ENCODE measurements at places on chromosomes 5 and 9.

- DNase-seq: no peak
These were observed 1.1 kb downstream of the POMT1 start for GRCh38 chr9:131503626-131504465.

DNA sequence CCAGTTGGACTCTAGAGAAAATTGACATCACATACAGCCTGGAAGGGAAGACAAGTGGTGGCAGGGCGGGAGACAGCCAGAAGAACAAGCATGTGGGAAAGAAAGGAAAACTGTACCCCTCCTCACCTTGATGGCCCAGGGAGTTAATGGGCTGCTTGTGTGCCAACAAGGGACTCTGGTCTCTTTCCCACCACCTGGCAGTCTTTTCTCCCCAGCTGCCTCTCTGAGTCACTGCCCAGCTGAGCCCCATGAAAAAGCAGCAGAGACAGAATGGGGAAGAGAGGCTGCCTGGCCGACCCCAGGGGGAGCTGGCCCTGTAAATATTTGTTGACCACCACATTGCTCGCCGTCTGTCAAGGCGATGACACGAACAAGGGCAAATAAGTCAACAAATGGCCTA, 359.4 kb downstream of the ENC1 start:
- no peak for DNase-seq

- no peak for DNase-seq
These were observed 81.0 kb upstream of the SAP30L start for GRCh38 chr5:154364771-154365170.

DNA sequence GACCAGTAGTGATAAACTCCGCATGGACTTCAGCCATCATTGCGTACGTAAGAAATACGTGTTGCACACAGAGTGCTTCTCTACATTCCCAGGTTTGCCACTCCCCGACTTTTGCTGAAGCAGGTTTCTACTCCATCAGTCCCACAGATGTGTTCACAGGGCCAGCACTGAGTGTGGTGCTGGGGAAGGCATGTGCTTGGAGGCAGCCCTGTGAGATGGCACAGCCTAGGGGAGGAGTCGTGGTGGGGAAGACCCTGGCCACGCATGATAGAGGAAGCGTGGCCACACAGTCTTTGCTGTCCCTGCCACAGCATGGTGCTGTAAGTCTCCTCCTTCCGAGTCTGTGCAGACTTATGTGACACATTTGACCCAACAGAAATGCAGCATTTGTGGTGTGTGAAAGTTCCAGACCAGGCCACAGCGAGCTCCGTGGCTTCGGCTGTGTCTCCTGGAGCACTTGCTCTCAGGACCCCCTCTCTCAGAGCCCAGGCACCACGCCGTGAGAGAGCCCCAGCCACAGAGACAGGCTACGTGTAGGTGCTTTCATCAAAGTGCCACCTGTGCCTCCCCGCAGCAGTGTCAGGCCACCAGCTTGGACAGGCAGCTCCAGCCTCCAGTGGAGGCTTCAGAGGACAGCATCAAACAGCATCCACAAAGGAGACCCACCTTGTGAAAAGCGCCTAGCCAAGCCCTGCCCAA, 197.8 kb downstream of the AUH start:
- no peak for DNase-seq

DNA sequence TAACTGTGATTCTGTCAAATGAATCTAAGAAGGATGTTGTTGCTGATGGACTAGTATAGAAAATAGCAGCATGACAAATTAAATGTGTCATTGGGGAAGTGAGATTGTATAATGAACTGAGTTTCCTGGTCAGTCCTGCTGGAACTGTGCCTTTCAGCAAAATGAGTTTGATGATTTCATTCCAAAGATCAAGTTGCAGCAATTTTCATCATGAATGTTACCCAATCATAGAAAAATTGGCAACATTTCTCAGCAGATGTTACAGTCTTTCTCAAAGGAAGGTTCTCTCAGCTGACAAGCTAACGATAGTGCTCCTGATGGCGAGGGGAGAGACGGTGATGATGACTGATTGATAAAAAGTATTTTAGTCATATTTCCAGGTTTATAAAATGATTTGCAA, 10.7 kb downstream of the PCDHAC2 start:
- DNase-seq: no peak

- DNase-seq: no peak
These were observed 5.7 kb downstream of the MEGF10 start for GRCh38 chr5:127296321-127296720.

DNA sequence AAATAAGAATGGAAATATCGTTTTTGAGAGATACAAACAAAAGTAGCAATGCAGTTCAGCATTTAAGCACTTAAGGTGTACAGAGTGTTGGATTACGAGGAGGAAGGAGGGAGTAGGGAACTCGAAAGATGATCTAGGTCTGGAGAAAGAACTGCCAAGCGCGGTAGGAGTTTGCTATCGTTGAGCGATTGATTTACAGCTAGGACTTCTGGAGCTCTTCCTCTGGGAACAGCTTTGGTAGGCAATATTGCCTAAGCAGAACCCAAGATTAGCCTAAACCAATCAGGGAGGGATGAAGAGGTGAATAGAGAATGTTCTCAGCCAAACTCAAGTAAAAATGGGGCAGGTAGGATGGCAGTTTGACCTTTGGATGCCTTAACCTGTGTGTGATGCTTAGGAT, 965 bp downstream of the CLTA start:
- no peak for DNase-seq

DNA sequence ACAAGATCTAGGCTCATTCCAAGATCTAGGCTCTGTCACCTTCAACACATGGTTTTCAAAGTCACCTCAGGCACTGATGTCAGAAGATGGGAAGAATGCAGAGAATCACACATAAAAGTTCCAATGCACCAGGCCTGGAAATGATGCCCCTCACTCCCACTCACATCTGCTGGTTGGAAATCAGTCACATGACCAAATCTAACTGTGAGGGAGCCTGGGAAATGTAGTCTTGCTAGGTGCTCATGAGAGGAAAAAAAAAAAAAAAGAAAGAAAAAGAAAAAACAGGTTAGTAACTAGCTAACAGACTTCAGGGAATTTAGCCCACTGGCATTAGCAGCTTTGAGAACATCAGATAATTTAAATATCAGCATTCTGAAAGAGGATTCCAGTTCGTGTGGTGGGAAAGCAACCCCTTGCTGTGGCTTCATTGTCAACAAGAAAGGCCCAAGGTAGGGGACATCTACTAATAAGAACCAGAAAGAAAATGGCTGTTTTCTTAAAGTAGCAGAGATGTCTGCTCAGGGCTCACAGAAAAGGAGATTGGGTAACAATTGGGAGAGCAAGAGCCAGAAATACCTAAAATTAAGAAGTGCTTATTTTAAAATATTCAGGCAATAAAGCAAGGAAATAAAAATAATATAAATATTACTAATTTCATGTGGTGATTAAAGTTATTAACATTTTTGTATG, 614.3 kb downstream of the ACTL7B start:
- no peak for DNase-seq

DNA sequence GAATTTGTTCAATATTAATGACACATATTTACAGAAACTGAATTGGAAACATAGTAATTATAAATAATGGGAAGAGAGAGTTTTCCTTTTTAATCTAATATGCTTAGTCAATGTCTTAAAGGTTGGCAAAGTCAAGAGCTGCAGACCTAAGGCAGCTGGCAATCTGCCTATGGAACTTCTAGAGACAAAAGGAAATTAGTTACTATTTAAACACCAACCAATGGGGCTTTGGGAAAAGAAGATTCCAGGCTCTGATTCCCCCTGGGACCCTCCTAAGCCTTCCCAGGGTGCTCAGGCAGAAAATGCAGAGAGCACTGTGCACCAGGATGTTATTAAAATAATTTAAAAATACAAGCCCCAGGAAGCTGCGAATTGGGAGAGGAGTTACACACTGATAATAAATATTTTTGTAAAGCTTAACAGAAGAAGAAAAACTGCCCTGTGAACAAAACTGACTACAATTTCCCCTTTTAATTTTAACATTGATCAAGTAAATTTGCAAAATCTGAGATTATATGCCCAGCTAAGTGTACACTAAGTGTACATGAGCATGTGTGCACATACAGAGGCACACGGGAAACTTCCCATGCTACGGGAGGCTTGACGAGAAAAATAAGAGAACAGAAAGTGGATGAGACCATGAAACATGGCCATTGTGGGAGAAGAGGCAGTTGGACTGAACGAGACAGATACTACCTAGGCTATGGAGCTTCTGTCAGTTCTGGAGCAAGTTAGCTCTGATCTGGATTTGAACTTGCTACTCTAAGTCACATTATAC, 77.4 kb upstream of the ADAMTS16 start:
- DNase-seq: no peak

- no peak for DNase-seq
These were observed 416.1 kb upstream of the CTNND2 start for GRCh38 chr5:12320331-12320730.

- DNase-seq: no peak
These were observed 3.0 kb upstream of the PROB1 start for GRCh38 chr5:139397921-139398320.

GRCh38 chr9:90641884-90642487, 638 bp downstream of the DIRAS2 start:
- DNase-seq: no peak

- no peak for DNase-seq
These were observed 51.7 kb downstream of the CPLANE1 start for GRCh38 chr5:37197340-37198050.

GRCh38 chr5:88396751-88397281, 128.2 kb upstream of the TMEM161B start:
- DNase-seq: no peak

DNA sequence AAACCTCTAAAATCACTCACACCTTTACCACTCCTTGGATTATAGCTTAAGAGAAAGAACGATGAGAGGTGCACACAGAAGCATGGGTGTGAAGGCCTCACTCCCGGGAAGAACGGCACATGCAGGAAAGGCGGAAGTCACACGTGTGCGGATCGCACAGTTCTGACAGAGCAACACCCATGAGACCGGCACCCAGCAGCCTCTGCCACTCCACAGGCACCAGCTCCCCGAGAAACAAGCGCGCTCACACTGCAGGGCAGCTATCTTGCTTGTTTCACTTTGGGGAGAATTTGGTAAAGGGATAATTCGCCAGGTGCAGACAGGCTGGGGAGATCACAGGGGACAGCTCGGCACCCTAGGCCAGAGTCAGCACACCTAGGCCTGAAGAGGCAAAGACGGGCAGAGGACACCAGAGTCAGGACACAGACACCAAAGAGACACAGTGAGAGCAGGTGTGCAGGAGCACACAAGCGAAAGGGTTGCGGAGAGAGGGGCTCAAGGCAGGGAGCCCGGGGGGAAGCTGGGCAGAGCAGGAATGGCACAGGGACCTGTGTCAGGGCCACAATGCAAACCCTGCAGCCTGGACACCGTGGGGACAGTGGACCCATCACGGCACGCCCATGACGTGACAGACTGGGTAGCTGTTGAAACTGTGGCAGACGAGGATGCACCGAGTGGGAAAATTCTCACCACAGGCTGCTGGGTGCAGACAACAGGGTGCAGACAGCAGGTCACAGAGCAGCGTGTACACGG, 81.7 kb downstream of the CAMSAP1 start:
- no peak for DNase-seq

- DNase-seq: no peak
These were observed 6.8 kb downstream of the RALGDS start for GRCh38 chr9:133113949-133114885.

DNA sequence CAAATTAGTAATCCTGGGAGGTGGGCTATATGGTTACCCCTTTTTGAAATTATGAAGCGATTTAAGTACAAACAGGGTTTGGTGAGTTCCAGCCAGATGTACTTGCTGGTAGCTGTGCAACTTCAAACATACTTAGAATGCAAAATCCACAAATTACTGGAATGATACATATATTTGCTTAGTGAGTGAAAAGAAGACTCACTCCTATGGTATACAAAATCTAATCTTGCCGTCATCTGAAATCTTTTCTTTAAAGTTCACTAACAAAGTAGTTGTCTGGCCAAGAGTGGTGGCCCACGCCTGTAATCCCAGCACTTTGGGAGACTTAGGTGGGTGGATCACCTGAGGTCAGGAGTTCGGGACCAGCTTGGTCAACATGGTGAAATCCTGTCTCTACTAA, 64.9 kb upstream of the TJP2 start:
- no peak for DNase-seq

DNA sequence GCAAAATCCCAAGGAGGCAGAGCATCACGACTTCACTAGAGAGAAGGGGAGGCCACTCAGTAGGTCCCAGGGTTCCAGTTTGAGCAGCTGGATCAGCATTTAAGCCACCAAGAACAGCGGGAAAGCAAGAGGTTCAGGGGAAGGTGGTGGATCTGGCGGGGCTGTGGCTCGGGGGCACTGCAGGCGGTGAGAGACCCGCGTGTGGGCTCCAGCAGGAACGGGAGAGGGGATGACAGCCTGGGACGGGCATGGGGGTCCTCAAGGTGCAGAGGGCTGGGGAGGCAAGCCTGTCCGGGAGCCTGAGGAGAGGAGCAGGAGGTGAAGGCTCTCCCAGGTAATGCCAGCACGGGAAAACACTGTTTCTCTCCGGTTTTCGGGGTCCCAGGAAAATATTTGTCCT, 123.6 kb downstream of the IRX2 start:
- no peak for DNase-seq

DNA sequence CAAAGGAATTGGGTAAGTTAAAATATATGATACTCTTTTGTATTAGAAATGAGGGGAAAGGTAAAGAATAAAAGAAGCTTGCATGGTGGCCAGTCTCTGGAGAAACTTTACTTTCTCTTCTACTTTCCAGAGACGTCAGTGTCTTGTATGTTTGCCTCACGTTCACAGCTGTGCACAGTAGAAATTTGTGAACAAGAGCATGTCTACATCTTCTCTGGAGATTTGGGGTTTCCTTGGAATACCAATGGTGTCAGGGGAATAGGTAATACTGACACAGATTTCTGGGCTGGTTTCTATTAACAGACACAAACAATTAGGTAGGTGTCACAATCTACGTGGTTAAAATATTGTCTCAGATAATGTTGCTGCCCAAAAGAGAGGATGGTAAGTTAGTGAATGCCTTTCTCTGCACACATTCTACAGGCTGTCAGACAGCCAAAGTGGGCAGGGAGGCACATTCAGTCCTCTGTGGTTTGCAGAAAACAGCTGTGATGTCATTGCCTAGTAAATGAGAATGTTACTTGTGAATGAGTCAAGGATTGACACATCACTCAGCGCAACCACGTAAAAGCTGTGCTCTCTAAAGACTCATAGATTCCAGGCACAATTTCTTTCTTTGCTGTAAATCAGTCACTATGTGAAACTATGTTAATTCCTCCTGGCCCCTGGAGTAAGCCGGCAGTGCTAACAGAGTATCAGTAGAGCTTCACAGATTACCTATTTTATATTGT, 397.1 kb downstream of the MAN2A1 start:
- DNase-seq: no peak
